ENCODE measurements at places on chromosomes 16 and 17.

GRCh38 chr16:87930456-87930855 is 5.9 kb downstream of the CA5A start:
- no peak for DNase-seq

DNA sequence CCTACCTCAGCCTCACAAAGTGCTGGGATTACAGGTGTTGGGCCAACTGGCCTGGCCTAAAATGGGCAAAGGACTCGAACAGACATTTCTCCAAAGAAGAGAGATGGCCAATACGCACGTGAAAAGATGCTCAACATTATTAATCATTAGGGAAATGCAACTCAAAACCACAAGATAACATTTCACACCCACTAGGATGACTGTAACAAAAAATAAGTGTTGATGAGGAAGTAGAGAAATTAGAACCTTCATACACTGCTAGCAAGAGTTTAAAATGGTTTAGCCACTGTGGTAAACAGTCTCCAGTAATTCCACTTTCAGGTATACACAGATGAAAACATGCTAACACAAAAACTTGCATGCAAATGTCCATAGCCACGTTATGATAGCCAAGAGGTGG is 5.7 kb downstream of the TMED6 start:
- DNase-seq = no peak

- no peak for DNase-seq
These were observed 1.4 kb downstream of the MEIOB start for GRCh38 chr16:1870365-1871082.

GRCh38 chr17:7992516-7992915 is 9.9 kb upstream of the GUCY2D start:
- no peak for DNase-seq

GRCh38 chr16:22220714-22221113 is 14.6 kb downstream of the EEF2K start:
- no peak for DNase-seq

GRCh38 chr16:3974751-3975150 is 94.2 kb upstream of the CREBBP start:
- DNase-seq = no peak
